Stimulated activated CD4-positive, alpha-beta T cell treated with anti-CD3 and anti-CD28 coated beads, Interleukin-12 subunit alpha, Interleukin-12 subunit beta, amount 100 ng/mL, for 24 hours (primary cell): ENCODE measurements at places on chromosomes 16 and 17.
A peak's percentile ranks its signal among the peaks of the same experiment; 100 is the strongest.

GRCh38 chr16:87706278-87707000 lies 59.3 kb downstream of the KLHDC4 start:
- DNase-seq, result no peak

DNA sequence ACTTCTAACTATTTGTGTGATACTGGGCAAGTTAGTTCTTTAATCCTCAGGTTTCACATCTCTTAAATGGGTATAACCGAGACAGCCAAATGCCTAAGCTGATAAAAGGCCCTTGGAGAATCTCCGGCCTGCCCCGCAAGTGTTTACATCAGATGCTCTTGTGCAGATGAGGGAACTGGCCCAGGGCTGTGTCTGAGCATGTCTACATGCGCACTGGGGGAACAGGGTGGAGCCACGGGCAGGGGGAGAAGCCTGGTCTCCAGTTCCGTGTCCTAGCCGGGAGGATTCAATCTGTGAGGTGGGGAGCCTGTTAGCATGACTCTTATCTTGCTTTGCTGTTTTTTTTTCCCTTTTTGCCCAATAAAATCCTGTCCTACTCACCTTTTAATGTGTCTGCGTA lies 222.9 kb downstream of the CDH8 start:
- DNase-seq, result no peak

- peak; percentile 71 for DNase-seq
These were observed 13.0 kb downstream of the AIPL1 start for GRCh38 chr17:6421700-6422604.

- no peak for DNase-seq
These were observed 28.1 kb downstream of the BANP start for GRCh38 chr16:87979352-87979751.

DNA sequence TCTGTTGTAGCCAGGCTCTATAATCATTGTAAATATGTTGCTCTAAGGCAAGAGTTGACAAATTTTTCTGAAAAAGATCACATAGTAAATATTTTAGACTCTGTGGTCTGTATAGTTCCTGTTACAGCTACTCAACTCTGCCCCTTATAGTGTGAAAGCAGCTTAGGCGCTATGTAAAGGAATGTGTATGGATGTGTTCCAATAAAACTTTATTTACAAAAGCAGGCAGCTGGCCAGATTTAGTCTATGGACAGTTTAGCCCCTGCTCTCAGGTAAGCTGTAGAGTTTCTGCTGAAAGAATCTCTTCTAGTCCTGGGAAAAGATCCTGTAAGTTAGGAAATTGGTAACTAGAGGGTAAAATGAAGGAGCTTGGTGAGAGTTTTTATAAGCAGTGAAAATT lies 133.1 kb downstream of the SALL1 start:
- DNase-seq, result no peak

DNA sequence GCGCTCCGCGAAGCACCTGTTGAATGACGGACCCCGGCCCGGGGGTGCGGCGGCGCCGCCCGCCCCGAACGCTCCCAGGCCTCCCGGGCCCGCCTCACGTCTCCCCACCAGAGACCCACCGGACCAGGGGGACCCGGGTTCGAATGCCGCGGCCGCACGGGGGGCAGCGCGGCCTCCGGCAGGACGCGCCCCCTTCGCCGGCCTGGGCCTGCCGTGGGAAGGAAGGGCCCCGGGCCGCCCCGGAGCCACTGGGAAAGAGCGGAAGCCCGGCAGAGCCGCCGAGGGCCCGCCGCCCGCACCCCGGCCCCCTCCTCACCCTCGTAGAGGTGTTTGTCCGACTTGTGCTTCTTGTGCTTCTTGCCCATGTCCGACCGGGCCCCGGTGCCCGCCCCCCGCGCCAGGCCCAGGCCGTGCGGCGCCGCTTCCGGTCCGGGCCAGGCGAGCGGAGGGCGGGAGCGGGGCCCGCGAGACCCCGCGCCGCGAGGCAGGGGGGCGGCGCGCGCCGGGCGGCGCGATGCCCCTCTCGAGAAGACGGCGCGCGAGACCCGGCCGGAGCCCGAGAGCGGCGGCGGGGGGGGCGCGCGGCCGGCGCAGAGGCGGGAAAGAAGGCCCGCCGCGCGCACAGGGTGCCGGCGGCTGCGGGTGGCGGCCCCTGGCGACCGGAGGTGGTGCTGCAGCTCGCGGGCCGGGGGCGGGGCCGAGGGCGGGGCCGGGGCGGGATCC lies at the start of gene BRD7:
Gene BRD7 (minus strand): TSS at position 579 of the 723 bp plus-strand sequence. CDS start 214 bp downstream, at position 365.
- peak; percentile 58 for DNase-seq
